ENCODE measurements at places on chromosomes 11 and 22.

DNA sequence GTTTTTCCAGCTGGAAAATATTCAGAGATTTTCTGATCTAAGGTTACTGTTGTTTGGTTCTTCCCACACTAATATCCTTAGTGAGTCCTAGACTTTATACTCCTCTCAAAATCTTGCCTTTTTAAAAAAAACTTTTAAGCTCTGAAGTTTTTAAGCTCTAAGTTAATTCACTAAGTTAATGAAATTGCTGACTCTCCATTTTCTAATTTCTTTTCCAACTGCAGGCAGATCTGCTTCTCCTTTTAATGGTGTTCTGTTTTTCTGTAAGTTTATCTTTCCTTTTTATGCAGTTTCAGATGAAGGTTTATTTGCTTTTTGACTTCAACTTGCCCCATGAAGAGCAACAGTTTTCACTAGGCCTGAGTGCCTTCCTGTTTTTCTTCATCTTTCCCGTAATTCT, 125.8 kb upstream of the ARHGAP42 start:
- no peak for DNase-seq

GRCh38 chr11:134573857-134574256, 161.8 kb upstream of the B3GAT1 start:
- no peak for DNase-seq

- DNase-seq: no peak
Observed at GRCh38 chr11:19673924-19674729, 38.5 kb upstream of the NAV2 start.

- DNase-seq: no peak
Observed at GRCh38 chr11:15761235-15761634, 595.1 kb downstream of the SOX6 start.

- DNase-seq: no peak
Observed at GRCh38 chr11:102309621-102310541, 7.4 kb upstream of the BIRC3 start.

Data from mesothelial cell of epicardium (in vitro differentiated cells).